Right cardiac atrium (tissue), 5 donors: ENCODE measurements at places on chromosomes 3 and 15. TPM values are rescaled to one million over a fixed set of nuclear protein-coding genes. Genes with fewer than 3 reads are reported as not detected.

Gene CKMT1A
- 1.8 TPM for polyA plus RNA-seq

Gene HCN4
- polyA plus RNA-seq, result 25.7 TPM

Gene GCHFR
- 14.9 TPM for polyA plus RNA-seq

Gene SLCO3A1
- polyA plus RNA-seq, result 42.1 TPM

Gene C3orf85
- polyA plus RNA-seq, result not detected

Gene LYSMD2
- polyA plus RNA-seq, result 7.8 TPM

Gene RHO
- not detected for polyA plus RNA-seq

Gene DPPA2
- not detected for polyA plus RNA-seq

Gene MITF
- 18.6 TPM for polyA plus RNA-seq

Gene CLDN16
- polyA plus RNA-seq, result 0.05 TPM

Gene GOLGA6D
- polyA plus RNA-seq, result not detected

Gene FOXB1
- polyA plus RNA-seq, result not detected

Gene GRIP2
- 9.9 TPM for polyA plus RNA-seq

Gene CEP19
- 1.4 TPM for polyA plus RNA-seq

Gene SLC28A2
- polyA plus RNA-seq, result not detected

Gene TTLL13
- 0.72 TPM for polyA plus RNA-seq

Gene SH3GL3
- polyA plus RNA-seq, result 0.88 TPM

Gene SMCO1
- polyA plus RNA-seq, result 46.1 TPM

Gene TMEM62
- 7.8 TPM for polyA plus RNA-seq

Gene TMEM212
- polyA plus RNA-seq, result not detected

Gene CADPS
- polyA plus RNA-seq, result 37.5 TPM

Gene GPR176
- 1.8 TPM for polyA plus RNA-seq

Gene CCR8
- not detected for polyA plus RNA-seq
